ENCODE measurements at places on chromosomes 2 and 18.

- no peak for DNase-seq
Measured at GRCh38 chr2:152729844-152730243, 11.4 kb downstream of the ARL6IP6 start.

GRCh38 chr2:119723186-119723585 lies 36.5 kb upstream of the PTPN4 start:
- DNase-seq = no peak

DNA sequence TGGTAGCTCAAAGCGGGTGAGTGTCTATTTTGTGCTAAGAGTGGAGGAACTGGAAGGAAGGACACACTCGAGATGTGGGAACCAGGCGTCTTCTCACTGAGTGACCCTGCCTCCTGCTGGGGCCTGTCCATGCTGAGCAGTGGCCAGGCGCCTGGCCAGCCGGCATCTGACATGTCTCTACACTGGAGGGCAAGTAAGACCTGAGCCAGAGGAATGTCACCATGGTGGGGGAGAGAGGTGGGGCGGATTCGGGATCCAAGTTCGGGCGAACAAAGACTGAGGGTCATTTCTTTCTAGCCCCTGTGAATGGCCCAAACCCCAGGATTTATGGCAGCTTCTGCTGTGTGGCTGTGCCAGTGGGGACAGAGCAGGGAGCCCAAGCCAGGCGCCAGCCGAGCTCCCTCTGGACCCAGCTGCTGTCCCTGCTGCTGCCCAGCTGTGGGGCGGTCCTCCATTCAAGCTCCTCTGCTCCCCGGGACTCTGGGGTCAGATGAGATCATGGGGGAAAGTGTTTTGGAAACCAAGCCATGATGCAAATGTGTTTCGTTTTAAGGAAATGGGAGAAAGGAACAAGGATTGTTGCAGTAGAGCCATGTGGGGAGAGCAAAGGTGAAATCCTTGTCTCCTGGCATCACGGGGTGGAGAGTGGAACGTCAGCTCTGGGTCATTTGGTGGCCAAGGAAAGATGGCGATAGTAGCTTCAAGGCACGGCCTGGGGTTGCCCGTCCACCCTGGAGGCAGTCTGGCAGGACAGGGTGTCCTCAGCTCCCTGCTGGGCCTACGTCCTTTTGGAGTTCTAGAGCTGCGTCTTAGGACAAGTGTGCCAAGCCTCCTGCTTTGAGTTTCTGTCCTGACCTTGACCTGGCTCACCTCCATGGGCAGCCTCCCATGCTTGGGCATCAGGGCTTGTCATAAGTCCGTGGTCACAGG lies 8.1 kb downstream of the ACKR3 start:
- DNase-seq = no peak

GRCh38 chr2:63486861-63487290 lies 101.4 kb downstream of the WDPCP start:
- DNase-seq = no peak

GRCh38 chr18:51100385-51101120 lies 70.5 kb downstream of the SMAD4 start:
- no peak for DNase-seq

- DNase-seq = no peak
Measured at GRCh38 chr2:21288739-21289520, 165.2 kb downstream of the TDRD15 start.

- DNase-seq = no peak
Measured at GRCh38 chr2:127796389-127796788, 14.6 kb downstream of the WDR33 start.

DNA sequence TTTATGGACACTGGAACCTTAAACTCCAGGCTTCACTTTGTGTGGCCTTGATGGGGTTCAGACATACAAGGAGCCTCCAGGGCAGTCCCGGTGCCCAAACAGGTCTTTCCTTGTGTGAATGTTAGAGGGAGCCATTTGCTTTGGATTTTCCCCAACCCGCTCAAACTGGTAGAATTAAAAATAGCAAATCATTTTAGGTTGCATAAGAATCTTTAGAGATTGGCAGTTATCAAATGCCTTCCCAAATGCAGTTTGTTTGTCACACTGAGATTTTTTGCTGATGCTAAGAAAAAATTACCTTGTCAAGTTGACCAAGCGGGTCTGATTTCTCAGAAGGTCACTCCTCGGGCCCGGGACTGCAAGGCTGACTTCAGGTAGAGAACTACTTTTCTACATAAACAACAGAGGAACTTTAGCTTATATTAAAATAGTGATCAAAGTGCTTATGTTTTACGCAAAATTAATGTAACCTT lies 36.4 kb downstream of the ATP6V1C2 start:
- DNase-seq = no peak

DNA sequence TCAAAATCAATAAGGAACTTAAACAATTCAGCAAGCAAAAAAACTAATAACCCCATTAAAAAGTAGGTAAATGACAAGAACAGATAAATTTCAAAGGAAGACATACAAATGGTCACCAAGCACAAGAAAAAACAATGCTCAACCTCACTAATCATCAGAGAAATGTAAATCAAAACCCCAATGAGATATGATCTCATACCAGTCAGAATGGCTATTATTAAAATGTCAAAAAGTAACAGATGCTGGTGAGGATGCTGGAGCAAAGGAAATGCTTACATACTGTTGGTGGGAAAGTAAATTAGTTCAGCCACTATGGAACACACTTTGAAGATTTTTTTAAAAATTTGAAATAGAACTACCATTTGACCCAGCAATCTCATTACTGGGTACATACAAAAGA lies 538.0 kb downstream of the TMX3 start:
- DNase-seq = no peak

- no peak for DNase-seq
Measured at GRCh38 chr2:210072922-210073509, 70.6 kb downstream of the RPE start.

- no peak for DNase-seq
Measured at GRCh38 chr2:27086724-27087593, at the start of gene KHK. TSS of gene KHK (plus strand) at chr2:27086772. CDS start at chr2:27087260, 488 bp downstream.

GRCh38 chr2:82283075-82283474 lies 1978.5 kb upstream of the LRRTM1 start:
- no peak for DNase-seq

GRCh38 chr2:59490994-59491393 lies 1062.5 kb downstream of the BCL11A start:
- DNase-seq = no peak

GRCh38 chr2:150486539-150487484 lies 655 bp downstream of the RND3 start:
- no peak for DNase-seq

- DNase-seq = no peak
Measured at GRCh38 chr2:62795341-62795740, 89.8 kb downstream of the EHBP1 start.

GRCh38 chr18:13004396-13004795 lies 13.2 kb downstream of the CEP192 start:
- no peak for DNase-seq

DNA sequence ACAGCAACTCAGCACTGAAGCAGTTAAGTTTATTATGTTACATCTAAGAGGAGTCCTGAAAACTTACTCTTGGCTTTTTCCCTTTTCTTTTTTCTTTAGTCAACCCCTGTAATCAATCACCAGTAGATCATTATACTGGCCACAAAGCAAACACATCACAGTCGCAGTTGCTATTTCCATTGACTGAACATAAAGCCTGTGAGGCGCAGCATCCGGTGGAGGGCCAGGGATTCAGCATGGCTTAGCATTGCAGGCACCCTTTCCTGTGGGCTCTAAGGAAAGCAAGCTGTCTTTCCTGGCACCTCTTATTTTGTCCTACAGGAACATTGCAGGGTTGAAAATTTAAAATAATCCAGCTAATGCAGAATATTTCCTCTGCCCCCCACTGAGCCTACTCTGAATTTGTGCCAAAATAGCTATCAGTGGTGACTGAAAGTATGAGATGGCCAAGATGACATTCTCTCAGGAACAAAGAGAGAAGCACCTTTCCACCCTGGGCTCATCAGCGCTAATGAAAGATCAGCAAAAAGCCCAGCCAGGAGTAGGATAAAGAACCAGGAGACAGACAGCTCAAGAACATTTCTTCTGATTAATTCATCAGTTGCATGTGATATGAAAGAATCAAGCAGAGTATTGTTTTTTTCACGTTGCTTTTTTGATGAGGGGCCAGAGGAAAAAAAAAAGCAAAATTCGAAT lies 85.3 kb upstream of the SULT1C3 start:
- DNase-seq = no peak

- DNase-seq = no peak
Measured at GRCh38 chr18:31723990-31724711, 36.5 kb downstream of the SLC25A52 start.

DNA sequence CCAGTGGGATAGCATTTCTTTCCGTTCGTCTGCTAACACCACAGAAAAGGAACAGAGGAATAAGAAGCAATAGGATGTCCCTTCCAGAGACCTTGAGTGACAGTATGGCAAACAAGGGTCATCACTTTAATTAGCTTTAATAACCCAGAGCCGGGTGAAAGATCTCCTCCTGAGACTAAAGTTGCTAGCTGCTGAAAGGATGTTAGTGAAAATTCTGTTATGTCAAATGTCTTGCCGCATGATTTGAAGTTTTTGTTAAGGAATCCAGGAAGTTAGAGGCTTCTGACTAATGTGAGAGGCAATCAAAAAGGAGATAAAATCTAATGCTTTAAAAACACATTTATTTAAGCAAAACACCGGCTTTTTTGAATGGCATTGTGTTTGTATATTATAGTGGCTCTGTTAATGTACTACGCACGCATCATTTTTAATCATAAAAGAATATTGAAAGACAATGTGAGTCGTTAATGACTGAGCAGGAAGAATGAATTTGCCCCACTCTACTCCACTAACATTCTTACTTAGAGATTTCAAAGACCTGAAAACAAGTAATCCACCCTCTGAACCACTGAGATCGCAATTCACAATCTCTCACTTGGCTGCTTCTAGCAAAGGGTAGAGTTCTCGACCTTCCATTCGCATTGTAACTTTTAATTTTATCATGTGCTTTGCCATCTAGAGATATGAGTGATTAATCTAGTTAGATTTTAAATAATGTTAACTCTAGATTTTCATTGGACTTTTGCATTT lies 536.6 kb downstream of the LRRTM4 start:
- DNase-seq = no peak

GRCh38 chr2:152506843-152507242 lies 171.9 kb downstream of the FMNL2 start:
- DNase-seq = no peak

DNA sequence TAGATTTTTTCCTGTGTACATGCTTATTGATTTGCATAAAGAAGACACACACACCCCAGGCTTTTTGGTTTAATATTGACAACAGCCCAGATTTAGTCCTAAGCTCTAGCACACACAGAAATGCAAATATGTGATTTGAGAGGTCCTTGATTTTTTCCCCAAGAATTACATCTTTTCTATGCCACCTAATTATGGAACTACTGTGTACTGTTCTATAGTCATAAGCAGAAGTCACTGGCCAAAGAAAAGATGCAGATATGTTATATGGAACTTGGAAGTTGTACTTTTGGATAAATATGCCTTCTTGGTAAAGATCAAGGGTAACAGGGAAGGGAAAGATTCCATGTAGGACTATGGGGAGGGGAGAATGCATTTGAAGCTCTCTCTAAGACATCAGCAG lies 105.6 kb downstream of the SETBP1 start:
- DNase-seq = no peak

DNA sequence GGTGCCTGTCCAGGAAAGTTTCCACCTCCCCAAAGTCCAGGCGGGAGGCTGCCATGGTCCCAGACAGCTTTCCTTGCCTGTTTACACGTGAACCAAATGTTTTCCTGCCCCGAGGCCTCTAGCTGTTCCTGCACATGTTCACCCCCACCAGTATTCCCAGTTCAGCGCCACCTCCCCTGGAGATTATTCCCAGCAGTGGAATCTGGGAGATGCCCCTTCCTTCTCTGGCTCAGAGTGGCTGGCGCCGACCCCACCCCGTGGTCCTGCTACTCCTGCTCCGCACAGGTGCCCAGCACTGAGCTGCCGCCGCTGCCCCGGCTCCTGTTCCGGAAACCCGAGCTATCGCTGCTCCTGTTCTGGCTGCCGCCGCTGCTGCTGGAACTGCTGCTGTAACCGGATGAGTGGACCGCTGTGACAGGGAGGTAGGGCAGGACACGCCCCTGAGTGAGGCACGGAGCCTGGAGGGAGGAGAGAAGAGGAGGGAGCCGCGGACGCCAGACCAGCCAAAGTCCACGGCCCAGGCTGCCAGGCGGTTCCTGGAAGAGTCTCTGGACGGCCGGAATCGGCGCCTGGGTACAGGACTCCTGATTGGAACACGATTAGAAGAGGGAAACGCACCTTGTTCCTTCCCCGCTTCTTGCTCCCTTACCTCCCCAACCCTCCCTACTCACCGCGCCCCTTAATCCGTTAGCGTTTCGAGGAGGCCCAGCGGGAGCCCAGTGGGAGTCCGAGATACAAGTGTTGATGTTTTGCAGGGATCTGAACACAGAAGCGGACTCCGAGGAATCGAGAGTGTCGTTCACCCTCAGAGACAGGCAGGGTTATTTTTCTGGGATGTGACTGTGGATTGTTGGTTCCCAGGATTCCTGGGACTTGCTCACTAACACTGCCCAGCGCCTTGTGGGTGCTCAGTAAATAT lies at the start of gene PDE11A:
TSS of gene PDE11A (minus strand) at position 395 of the 919 bp plus-strand sequence. CDS start at position 55, 340 bp downstream.
- no peak for DNase-seq

GRCh38 chr2:69588945-69589344 lies 54.6 kb downstream of the AAK1 start:
- no peak for DNase-seq

- no peak for DNase-seq
Measured at GRCh38 chr18:74333091-74333490, 17.5 kb downstream of the C18orf63 start.

DNA sequence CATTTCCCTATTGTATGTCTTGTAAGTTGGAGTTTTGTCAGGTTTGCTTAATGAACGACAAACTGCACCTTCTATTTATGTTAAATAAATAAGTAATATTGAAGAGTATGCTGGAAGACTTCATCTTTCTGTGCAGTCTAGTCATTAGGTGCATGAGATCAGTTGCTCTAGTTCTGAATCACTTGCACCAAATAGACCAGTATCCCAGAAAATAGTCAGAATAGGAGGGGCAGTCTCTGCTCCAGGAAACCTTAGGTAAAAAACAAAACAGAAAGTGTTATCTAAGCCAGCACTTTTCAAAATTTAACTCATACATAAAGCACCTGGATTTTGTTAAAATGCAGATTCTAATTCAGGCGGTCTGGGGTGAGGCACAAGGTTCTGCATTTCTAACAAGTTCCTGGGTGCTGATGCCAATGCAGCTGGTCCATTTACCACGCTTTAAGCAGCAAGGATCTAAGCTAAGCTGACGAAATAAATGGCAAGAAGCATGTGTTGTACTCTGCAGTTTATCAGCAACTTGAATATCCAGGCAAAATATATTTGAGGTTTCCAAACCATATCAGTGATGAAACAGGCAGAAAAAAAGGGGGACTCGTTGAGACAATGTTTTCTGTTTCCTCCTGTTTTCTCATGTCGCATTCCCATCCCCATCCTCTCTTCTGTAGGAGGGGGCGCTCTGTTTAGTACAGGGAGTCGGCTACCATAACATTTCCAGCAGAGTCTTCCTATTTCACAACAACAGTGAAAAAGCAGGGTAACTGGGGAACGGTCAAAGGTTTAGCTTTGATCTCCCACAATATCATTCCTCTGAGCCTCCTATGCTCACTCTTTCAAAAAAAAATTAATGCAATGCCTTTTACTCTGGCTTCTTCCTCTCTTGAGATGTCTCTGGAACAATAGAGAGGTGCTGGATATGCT lies 106.4 kb downstream of the MBD2 start:
- DNase-seq = no peak
